Brain microvascular endothelial cell (primary cell): ENCODE measurements at places on chromosomes 13 and 19.

GRCh38 chr13:31136724-31137123 is 25.0 kb downstream of the HSPH1 start:
- DNase-seq, result no peak

DNA sequence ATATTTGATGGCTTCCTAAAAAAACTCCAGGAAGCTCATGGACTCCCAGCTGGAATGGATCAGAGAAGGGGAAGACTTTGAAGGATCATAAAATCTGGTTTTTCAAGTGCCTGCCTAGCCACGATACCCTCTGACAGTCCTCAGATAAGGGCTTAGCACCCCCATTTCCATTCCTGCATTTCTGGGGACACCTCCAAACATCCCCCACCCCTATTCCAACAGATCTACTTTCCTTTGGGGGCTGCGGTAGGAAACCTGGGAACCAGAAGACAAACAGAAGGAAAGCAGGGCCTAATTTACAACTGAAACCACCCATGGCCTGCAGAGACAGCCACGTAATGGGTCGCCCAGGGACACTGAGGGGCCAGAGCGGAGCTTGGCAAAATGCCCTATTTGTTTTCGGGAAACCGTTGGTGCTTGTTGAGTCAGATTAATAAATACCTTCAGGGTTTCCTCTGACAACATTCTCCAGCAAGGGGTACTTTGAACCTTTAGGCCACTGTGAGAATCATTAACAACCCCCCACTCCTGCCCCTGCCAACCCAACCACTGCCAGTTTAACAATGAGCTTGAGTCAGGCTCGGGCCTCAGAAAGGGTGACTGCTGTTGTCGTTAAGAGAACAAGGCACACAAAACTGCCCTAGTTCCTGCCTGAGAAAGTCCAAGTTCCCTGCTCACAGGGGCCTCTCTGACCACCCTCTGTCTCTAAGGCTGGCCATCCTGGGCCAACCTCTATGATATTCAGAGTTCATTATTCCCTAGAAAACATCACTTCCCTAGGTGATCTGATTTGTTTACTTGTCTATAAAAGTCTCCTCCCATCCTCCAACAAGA is 23.5 kb downstream of the RHPN2 start:
- DNase-seq, result no peak

DNA sequence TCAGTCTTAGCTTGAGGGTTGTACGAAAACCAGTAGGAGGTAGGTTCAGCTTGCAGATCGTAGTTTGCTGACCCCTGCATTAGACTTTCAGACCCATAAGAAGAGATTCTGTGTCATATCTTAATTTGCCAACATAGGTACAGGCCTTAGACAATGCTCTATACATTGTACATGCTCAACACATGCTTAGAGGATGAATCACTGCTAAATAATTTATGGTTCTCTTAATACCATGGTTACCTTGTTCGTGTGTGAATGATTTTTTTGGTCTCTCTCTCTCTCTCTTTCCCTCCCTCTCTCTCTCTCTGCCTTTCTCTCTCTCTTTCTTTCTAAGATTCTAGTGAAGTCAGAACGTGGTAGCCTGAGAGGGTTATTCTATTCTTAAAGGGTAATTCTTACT is 112.2 kb downstream of the FGF14 start:
- DNase-seq, result no peak

GRCh38 chr19:8877854-8878705 is 45.9 kb downstream of the MBD3L1 start:
- DNase-seq, result no peak

GRCh38 chr13:66830940-66831716 is 399.0 kb downstream of the PCDH9 start:
- DNase-seq, result no peak

GRCh38 chr19:50702871-50703829 is 16.5 kb downstream of the SHANK1 start:
- no peak for DNase-seq

- peak; percentile 67 for DNase-seq
Measured at GRCh38 chr13:110444226-110444653, 117.3 kb downstream of the RAB20 start.

DNA sequence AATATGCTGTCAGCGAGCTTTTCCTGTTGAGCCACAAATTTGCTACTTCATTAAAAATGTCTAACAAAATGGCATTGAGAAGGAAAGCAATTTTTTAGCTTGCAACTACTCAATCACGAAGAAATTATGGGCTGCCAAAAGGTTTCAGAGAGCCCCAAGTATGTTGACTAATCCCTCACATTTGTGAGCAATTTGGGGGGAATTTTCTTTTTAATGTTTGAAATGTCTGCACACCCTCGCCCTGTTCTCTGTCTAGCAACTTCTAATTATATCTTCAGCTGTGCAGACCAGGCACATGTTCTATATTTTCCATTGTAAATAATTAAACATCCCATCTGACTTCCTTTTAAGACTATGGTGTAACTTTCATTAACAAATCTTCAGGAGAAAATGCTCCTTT is 192.9 kb downstream of the DCT start:
- DNase-seq, result no peak

DNA sequence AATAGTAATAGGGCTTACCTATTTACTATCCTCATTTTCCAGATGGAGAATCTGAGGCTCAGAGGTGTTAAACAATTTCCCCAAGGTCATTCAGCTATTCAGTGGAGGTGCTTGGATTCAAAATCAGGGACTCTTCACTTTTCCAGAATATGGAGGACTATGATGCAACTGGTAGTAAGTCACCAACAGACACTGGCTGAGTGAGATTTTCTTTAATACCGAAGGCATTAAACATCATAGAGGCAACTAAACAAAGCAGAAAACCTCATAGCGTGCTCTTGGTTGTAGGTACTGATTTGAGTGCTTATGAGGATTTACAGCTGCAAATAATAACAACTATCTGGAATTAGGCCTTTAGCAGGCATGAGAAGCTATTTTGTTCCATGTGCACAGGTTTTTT is 134.4 kb downstream of the DLEU7 start:
- no peak for DNase-seq

DNA sequence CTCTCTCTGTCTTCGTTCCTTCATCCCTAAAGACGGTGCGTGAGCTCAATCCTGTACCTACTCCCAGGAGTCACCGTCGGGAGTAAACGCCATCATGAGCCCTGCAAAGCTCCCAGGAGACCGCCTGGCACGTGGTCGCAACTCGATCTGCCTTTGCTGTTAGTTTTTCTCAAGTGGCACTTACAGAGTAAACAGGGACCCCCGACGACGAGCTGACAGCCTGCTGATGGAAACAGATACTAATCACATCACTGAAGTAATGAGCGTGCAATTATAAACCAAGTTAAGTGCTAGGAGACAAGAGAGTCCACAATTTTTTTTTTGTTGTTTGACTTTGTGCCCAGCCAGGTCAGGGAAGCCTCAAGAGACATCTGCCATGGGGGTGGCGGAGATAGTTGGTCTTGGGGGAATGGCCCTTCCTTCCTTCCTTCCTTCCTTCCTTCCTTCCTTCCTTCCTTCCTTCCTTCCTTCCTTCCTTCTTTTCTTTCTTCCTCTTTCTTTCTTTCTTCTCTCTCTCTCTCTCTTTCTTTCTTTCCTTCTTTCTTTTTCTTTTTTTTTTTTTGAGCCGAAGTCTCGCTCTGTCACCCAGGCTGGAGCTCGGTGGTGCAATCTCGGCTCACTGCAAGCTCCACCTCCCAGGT is 23.6 kb downstream of the CACNG6 start:
- no peak for DNase-seq

GRCh38 chr13:110347535-110348308 is 40.6 kb downstream of the COL4A2 start:
- peak; percentile 88 for DNase-seq

DNA sequence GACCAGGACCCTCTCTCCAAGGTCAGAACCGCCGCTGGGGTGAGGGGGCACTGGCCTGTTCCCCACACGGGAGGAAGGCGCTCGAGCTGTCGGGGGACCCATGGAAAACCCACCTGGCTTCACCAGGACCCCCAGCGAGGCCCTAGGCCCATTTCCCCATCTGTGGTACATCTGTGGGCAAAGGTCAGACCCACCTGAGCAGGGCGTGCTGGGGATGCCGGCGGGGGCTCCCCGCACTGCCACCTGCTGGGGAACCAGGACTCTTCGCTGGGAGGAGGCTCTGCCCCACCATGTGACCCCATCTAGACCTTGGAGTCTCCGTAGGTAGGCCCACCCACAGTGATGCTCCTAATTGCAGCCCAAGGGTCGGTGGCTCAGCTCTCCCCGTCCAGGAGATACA is 511 bp downstream of the WDR88 start:
- no peak for DNase-seq

DNA sequence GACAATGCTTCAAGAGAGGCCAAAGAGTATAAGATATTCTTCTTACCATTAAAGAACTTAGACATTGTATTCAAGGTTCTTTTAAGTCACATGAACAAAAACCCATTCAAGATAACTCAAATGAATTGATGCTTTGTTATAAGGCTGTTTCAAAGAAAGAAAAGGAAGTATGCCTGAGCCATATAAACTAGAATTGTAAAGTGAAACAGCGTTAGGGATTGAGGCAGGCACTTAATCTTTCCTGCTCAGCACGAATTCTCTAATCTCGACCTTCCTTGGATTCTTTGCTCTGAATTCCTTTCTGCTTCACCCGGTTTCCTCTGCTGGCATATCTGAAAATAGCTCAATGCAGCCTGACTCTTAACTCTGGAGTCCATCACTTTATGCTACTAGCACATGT is 595.4 kb downstream of the DIAPH3 start:
- DNase-seq, result no peak

DNA sequence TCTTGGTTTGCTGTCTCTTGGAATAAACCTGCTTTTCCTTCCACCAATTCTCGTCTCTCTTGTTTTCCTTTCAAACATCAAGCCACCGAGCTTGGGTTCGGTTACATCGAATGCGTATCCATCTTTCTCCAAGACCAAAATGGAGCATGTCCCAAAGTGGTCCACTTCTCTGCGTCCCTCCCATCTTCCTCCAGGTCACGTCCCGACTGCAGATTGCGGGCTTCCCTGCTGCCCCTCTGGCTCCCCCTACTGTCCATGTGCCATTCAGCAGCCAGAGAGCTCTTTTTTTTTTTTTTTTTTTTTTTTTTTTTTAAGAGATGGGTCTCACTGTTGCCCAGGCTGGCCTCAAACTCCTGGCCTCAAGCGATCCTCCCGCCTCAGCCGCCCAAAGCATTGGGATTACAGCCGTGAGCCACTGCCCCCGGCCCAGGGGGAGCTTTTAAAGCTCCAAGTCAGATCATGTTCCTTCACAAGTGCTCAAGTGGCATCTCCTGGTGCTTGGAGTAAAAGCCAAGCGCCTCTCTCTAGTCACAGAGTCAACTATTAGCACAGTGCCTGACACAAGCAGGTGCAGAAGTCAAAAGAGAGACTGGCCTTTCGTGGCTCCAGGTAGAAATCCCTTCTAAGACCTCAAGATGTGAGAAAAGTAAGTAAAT is 10.0 kb downstream of the COL5A3 start:
- DNase-seq, result peak; percentile 48

- no peak for DNase-seq
Measured at GRCh38 chr19:43372462-43372861, 19.0 kb downstream of the CD177 start.

GRCh38 chr19:1481224-1481892 is 2.3 kb upstream of the C19orf25 start:
- no peak for DNase-seq

GRCh38 chr13:45362939-45363338 is 22.0 kb upstream of the TPT1 start:
- no peak for DNase-seq

- DNase-seq, result peak; percentile 47
Measured at GRCh38 chr13:32135655-32136054, 104.1 kb downstream of the FRY start.
